ENCODE measurements at places on chromosomes 7 and 10.

GRCh38 chr7:155681663-155682062 lies 37.2 kb downstream of the RBM33 start:
- DNase-seq = no peak

DNA sequence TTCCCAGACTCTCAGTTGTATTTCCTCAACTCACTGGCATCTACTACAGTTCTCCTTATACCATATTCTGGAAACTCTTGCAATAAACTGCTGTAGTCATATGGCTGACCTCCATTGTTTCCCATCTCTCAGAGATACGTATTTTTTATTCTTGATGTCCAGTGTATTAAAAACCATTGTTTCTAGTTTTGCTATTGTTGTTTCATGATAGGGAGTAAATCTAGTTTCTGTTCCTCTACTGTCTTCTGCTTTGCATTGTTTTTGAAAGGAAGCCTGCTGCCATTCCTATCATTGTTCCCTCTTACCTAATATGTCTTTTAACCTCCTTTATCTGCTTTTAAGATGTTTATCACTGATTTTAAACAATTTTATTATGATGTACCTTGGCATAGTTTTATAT lies 255.0 kb downstream of the ADK start:
- no peak for DNase-seq

DNA sequence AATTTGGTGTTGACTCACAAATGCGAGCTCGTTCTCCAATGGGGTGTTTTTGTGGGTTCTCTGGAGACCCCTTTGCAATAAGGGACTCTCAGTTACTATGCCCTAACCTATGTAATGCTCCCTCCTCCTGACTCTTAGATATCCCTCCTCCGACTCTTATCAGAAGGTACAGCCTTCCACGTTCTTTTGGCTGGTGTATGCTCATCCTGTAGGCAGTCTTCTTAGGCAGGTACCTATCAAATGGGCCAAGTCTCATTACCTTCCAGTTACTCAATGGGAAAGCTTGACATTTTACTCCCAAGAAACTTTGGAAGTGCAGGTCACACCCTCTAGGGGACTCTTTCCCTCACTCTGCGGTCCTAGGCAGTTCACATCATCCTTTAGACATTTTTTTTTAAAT lies 32.6 kb downstream of the SLC26A5 start:
- no peak for DNase-seq

- no peak for DNase-seq
These were observed 96.8 kb upstream of the SAMD8 start for GRCh38 chr10:75014516-75015230.

GRCh38 chr10:47301833-47302232 lies 1.8 kb downstream of the GDF10 start:
- no peak for DNase-seq

DNA sequence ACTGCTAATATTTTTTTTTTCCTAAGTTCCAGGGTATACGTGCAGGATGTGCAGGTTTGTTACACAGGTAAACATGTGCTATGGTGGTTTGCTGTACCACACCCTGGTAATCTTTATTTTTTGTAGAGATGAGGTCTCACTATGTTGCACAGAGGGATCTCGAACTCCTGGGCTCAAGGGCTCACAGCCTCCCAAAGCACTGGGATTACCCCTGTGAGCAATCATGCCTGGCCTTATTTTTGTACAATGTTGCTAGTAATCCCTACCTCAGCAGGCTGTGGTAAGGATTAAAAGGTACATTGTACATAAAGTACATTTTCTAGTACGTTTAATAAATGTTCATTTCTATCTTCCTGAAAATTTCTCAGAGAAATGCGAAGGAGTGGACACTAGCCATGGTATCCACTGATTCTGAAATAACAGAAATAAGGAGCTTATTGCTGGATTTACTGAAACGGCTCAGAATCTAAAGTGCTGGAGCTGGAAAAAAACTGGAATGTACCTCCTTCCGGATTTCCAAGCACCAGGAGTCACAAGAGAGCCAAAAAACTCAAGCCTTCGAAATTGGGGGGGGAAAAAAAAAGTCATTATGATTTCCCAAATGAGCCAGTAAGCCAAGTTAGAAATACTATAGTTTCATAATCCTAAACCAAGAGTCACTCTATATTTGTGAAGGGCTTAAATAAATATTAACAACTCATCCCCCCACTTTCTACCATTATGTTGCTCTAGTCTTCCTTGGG lies 69.6 kb downstream of the NT5C2 start:
- DNase-seq = no peak

GRCh38 chr10:77661674-77662073 lies 24.1 kb upstream of the KCNMA1 start:
- no peak for DNase-seq

Data from tongue (tissue), 3 donors.